ENCODE measurements at places on chromosomes 4 and X.

DNA sequence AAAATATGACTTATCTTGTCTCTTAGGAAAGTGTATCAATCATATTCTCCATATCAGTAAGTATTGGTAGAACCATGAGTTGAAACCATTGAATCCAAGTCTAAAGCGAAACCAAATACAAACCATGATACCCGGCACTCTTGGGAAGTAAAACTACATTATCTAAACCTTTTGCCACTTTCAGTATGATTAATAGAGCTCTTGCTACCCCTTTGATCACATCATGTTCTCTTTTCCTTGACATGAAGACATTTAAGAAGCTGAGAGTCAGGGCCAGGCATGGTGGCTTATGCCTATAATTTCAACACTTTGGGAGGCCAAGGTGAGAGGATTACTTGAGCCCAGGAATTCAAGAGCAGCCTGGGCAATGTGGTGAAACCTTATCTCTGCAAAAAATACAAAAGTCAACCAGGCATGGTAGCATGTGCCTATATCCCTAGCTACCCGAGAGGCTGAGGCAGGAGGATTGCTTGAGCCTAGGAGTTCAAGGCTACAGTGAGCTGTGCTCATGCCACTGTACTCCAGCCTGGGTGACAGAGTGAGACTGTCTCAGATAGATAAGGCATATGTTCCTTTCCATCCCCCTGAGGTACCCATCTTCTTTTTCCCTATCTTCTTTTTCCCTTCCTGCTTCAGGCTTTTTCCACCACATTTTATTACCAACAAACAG, 45.4 kb downstream of the CEP135 start:
- DNase-seq: no peak

DNA sequence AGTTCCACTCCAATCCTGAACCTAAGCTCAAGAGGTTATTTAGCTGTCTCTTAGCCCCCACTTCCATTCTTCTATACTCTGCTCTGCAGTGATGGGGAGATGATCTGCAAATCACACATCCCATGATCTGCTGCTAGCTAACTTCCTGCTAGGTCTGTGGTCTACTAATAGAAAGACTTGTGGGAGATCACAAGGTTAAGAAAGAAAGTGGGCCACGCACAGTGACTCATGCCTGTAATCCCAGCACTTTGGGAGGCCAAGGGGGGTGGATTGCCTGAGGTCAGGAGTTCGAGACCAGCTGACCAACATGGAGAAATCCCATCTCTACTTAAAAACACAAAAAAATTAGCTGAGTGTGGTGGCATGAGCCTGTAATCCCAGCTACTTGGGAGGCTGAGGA, 471.1 kb upstream of the NWD2 start:
- no peak for DNase-seq

DNA sequence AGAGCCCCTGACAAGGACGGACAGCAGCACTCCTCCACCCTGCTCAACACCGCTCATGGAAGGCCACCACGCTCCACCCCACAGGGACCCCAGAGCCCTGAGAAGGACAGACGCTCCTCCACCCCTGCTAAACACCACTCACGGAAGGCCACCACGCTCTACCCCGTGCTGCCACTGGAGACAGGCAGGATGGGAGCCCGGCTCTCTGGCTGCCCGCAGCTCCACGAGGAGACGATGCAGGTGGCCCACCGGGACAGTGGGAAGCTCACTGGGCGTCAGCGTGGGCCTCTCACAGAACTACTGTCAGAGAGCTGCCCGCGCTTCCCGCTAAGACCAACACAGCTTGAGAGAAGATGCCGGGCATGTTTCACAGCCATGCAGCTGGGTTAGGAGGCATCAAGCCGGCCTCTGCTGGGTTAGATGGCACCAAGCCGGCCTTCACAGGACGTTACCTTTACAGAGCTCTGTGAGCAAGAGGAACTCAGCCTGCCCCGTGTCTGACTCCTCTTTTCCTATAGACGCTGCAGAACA, 20.8 kb downstream of the GAK start:
- DNase-seq: no peak

GRCh38 chr4:55216863-55217635, 91.7 kb upstream of the KDR start:
- no peak for DNase-seq

- no peak for DNase-seq
Measured at GRCh38 chr4:7777017-7777710, 162.5 kb downstream of the AFAP1 start.

- DNase-seq: no peak
Measured at GRCh38 chr4:8028884-8029568, 89.4 kb upstream of the AFAP1 start.

- DNase-seq: no peak
Measured at GRCh38 chrX:143570782-143571181, 53.5 kb upstream of the SPANXN3 start.

DNA sequence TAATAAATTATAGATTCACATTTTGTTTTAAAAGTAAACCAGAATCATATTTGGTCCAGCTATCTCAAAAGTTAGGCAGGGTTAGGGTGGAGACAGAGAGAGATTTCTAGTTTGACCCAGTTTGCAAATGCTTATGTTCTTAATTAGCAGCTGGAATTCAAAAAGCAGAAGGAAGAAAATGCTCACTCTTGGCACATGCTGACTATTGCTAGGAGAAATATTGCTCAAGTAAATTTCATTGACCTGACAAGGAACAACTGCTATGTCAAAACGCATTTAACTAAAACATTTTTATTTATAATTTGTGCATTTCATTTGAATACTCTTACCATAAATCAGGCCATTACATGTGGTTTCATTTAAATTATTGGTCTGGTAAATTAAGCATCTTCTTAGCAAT, 131.8 kb downstream of the GLRA3 start:
- DNase-seq: no peak

- no peak for DNase-seq
Measured at GRCh38 chrX:115378471-115378870, 89.0 kb downstream of the LUZP4 start.

- DNase-seq: no peak
Measured at GRCh38 chr4:177227636-177228035, 82.0 kb upstream of the NEIL3 start.

GRCh38 chr4:105572296-105572695, 19.9 kb downstream of the ARHGEF38 start:
- no peak for DNase-seq

DNA sequence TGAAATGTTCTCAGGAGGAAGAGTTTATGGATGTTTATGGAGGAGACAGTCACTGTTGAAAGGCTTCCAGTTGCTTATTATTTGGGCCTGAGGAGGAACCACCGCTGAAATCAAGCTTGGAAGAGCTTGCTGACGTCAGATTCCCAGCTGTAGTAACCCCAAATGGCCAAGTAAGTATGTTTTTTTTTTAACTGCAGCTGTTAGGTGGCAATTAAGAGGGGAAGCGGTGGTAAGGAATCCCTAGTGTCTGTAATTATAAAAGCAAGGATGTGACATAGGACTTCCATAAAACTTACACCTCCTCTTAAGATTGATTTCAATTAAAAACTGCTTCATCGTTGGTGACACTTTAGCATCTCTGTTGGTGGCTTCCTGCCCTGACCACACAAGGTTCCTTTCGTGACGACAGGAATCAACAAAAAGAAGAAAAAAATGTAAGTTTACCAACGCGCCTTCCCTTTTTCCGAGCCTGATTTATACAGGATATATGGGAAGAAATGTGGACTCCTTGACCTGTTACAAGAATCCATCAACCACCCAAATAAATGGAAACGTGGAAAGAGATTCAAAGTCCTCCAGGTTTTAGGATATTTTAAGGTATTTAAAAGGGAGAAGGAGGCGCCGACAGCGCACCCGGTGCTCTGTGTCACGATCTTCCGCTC, 884 bp downstream of the RELL1 start:
- no peak for DNase-seq

DNA sequence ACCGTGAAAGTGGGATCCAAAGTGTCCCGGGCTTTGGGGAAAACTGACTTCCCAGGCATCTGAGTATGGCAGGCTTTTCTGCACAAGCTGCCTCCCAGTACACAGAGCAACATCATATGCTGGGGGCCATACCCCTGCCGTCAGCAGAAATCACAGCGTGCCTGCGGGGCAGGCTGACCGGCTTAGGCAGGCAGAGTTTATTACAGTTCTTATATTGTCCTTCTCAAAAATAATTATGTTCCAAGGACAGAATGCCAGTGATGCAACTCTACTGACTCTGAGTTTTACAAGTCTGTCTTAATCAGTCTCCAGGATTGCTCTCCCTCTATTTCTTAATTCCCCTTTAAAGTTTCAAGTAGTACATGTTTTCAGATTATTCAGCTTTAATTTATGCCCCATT, 37.0 kb downstream of the IL21 start:
- DNase-seq: no peak

- no peak for DNase-seq
Measured at GRCh38 chr4:117660668-117661067, 373.6 kb upstream of the NDST3 start.

DNA sequence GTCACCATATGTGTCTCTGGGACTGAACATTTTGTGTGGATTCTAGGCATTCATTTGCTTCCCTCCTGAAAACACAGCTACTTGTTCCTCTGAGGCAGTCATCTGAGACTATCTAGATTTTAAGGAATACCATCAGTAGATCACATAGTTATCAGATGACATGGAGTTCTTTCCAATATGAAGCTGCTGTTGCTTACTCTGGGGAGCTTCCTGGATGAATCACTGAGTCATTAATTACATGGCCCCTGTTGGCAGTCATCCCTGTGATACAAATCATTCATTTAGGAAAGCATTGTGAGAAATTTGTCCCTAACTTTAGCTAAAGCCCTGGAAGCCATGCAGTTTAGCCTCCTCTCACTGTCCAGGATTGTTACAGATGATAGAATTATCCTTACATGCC, 98.2 kb upstream of the ARSJ start:
- no peak for DNase-seq

- DNase-seq: no peak
Measured at GRCh38 chr4:147790412-147790811, 58.5 kb downstream of the ARHGAP10 start.

GRCh38 chrX:110012818-110013485, 10.0 kb downstream of the TMEM164 start:
- no peak for DNase-seq

DNA sequence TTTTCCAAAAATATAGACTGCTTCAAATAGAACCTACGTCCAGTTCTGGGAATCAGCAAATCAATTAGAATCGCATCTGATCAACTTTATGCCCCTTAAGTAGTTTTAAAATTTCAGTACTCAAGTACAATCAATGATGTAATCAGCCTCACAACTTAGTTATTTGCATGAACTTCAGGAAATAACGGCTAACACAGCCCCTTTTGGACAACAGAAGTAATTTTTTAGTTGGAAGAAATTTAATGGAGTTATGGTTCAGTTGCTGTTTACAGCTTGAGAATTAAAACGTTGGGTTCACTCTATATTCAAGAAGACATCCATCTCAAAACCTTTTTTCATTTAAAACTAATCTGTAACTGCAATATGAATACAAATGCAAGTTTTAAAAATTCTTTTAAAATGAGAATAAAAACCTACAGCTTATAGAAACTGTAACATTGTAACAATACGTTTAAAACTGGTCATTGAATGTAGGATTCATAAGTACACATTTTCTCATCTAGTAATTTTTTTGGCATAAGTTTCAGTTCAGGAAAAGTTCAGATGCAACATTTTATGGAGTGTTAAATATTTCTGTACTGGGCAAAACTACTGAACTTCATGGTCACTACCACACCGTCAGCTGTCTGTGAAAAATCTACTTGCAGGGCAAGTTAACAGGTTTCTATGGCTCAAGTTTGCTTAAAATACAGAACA, 956 bp downstream of the TAPT1 start:
- DNase-seq: no peak

- DNase-seq: no peak
Measured at GRCh38 chrX:66632473-66632872, 6.4 kb downstream of the EDA2R start.

- DNase-seq: no peak
Measured at GRCh38 chr4:126223784-126224407, 909.1 kb downstream of the FAT4 start.

DNA sequence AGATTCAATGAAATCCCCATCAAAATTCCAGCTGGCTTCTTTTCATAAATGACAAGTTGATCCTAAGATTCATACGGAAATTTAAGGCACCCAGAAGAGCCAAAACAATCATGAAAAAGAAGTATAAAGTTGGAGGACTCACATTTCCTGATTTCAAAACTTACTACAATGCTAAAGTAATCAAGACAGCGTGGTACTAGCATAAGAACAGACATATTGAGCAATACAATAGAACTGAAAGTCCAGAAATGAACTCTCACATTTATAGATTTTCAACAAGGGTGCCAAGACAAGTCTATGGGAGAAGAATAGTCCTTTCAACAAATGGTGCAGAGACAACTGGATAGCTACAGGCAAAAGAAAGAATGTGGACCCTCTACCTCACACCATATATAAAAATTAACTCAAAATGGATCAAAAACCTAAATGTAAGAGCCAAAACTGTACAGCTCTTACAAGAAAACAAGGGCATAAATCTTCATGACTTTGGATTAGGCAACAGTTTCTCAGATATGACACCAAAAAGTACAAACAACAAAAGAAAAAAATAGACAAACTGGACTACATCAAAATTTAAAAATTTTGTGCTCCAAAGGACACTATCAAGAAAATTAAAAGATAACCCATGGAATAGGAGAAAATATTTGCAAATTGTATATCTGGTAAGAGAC, 28.5 kb downstream of the SASH3 start:
- DNase-seq: no peak

DNA sequence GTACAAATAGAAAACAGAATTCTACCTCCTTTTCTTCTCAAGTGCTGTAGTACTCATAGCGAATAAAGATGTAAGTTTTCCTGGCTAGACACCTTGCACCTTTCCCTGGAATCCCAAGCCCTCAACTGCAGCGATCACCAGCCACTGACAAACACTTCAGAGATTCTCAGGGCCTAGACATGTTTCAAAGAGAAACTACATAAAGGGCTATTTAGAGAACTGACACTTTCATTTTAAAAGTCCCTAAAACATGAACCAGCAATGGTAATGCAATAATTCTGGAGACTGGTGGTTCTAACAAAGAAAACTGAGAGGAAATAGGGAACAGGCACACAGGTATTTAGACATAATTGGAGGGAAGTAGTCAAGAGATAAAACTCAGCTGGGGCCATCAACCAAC, 35.7 kb downstream of the FANCB start:
- DNase-seq: no peak

- no peak for DNase-seq
Measured at GRCh38 chr4:143539670-143540023, 26.1 kb downstream of the SMARCA5 start.

DNA sequence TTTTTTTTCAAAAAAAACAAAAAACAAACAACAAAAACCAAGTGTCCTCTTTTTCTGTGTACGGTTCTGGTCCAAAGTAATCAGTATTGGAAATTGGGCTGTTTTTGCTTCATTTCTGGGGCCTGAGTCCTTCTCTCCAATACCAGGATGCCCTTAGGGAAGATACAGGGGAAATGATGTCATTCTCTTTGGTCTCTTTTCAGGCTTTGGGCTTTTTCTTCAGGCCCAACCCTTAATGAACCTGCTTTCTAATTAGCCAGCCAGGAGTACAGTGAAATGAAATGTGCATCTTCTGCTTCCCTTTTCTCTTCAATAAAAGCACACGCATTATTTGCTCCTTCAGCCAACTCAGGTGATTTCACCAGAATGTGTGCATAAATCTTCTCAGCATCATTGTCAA, 52.6 kb upstream of the RBPJ start:
- no peak for DNase-seq
